ENCODE measurements at places on chromosomes 11 and 22.

GRCh38 chr11:69576069-69576782 is 64.7 kb upstream of the CCND1 start:
- DNase-seq: no peak

GRCh38 chr11:111574373-111575225 is 27.6 kb upstream of the SIK2 start:
- no peak for DNase-seq

GRCh38 chr11:71423181-71423790 is 24.9 kb downstream of the DHCR7 start:
- no peak for DNase-seq

DNA sequence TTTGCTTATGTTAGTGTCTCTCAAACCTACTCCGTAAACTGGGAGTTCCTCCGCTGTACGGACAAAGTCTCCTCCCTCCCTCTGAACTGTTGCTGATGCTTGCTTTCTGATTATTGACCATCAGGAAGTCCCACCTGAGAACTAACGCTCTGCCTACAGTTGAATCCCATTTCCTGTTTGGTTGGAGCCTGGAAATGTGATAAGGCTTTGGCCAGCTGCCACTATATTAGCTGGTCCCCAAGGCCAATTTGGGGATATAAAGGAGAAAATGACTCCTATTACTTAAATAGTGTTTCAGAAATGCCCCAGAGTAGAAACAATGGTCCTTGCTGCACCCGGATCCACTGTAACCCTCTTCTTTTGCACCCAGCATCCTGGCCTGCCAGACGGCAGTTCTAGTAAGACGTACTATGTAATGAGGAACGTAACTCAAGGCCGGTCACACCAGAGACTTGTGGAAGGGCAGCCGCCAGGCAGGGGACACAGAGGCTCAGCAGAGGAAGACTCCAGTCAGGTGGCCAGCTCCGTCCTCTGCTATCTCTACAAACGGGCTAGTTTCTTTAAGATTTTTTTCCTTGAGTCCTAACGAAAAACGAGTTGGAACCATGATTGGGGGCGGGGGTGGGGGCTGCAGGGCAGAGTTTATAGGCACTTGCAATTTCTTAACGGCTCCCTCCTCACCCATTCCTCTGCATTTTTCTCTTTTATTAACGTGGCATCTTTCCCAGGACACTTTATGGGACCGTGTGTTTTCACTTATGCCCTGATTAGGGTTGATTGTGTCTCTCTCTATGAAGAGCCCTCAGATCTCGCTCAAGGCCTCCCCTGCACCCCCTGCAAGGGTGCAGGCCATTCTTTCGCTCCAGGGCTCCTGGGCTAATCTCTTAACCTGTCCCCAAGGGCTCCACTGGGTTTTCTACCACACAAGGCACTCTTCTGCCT is 72.8 kb upstream of the CDON start:
- DNase-seq: no peak

- no peak for DNase-seq
Measured at GRCh38 chr11:57513911-57514537, 1.5 kb downstream of the SLC43A1 start.

DNA sequence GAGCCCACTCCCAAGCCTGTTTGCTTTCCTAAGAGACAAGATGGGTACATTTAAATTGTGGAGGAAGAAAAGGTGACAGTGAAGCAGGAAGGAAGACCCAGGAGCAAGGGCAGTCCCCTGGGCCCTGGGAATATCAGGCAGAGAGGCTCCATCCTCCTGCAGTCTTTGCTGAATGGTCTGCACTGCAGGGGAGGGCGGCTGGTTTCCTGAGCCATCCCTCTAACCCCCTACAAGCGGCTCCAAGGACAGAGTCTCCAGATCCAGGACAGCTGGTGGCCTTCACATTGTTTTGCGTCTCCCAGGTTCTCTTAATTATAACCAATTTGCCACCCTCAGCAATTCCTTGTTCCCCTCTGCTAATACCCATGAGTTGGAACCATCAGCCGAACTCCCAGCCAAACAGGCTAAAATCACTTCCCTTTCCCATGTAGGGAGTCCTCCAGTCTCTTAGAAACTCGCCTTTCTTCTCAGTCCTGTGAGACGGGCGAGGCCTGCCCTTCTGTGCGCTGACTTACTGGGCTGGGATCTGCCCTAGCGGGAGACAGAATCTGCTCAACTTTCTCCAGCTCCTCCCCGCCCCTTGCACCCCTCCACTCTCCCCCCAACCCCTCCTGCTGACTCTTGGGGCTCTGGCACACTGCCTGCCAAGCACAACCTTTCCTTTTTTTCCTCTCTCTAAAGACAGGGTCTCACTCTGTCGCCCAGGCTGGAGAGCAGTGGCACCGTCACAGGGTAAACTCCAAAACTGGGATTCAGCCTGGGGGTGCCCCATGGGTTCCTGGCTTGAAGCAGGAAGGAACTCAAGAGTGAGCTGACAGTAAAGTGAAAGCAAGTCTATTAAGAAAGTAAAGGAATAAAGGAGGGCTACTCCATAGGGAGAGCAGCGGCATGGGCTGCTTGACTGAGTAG is 53.4 kb upstream of the EMID1 start:
- DNase-seq: peak; percentile 40

DNA sequence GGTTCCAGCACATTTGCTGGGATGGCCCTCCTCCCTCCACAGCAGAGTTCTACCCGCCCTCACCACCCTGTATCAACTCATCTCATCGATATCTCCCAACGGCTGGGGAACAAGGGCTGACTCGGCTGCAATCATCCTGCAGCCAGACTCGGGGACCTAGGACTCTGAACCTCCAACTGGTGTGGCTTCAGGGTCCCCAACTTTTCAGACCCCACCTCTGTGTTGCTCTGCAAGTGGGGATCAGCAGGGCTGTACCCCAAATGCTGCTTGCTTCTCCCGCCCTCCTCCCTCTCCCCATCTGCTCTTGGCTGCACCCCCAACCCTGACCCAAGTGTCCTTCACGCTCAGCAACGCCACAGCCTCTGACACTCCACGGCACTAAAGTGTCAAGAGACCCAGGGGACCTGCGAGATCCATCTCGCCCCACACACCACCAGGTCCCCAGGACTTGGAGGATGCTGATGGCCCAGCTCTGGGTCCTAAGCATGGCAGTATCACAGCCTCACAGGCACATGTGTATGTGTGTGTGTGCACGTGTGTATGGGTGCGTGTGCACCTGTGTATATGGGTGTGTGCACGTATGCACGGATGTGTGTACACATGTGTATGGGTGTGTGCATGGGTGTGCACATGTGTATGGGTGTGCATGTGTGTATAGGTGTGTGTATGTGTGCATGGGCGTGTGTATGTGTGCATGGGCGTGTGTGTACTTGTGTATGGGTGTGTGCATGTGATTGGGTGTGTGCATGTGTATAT is 26.4 kb downstream of the KCNQ1 start:
- no peak for DNase-seq

DNA sequence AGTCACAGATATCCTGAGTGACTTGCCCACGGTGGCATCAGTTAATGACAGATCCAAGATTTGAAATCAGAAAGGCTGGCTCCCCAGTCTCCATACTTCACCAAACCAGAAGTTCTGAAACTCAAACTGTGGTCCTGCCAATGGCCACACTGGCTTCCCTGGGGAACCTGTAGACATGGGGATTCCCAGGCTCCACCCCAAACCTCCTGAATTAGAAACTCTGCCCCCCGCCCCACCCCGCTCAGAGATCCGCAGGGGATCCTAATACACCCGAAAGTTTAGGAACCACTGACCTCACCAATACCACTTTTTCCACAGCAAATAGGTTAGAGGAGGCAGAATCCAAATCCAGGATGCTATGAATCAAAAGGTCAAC is 15.3 kb downstream of the RTN4RL2 start:
- DNase-seq: no peak

DNA sequence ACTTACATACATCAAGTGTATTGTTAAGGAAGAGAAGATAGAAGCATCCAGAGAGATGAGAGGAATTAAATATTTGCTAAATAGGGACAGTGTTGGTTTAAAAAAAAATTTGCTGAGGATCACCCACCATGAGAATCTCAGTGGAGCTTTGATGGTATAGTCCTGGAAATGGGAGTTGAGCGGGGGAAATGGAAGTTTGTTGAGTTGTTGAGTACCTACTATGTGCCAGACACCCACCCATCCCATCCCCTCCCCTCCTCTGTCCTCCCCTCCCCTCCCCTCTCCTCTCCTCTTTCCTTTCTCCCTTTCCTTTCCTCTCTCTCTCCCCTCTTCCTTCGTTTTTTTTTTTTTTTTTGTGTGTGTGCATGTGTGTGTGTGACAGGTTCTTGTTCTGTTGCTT is 4.7 kb upstream of the MFRP start:
- no peak for DNase-seq

All from NCI-H446 treated with DMSO at 0.1 percent for 48 hours (cell line).